Stimulated activated CD8-positive, alpha-beta memory T cell treated with anti-CD3 and anti-CD28 coated beads, Interleukin-2, amount 100 ng/mL, for 48 hours (primary cell): ENCODE measurements at places on chromosomes 4 and X.

- no peak for DNase-seq
Measured at GRCh38 chr4:142697320-142697719, 148.8 kb downstream of the INPP4B start.

- no peak for DNase-seq
Measured at GRCh38 chrX:101745046-101745445, 85.4 kb upstream of the ARMCX2 start.

DNA sequence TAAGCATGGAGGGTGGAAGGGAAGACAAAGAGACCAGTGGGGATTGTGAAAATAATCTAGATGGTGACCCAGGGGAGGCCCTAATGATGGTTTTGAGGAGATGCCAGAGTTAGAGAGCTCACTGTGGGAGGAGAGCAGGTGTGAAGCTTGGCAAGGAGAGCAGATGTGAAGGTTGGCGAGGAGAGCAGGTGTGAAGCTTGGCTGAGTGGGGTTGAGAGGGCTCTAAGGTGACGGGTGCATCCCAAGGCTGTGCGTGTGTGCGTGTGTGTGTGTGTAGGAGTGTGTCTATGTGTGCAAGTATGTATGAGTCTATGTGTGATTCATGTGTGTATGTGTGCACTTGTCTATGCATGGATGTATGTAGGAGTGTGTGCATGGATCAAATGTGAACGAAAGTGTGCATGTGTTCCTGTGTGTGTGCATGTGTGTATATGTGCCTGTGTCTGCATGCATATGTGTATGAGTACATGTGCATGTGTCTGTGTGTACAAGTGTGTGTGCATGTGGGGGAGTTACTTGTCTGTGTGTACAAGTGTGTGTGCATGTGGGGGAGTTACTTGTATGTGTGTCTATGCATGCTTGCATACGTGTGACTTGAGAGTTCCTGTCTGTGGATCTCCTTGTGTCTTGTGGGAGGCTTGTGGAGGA lies 72.0 kb downstream of the EVC start:
- DNase-seq, result no peak

DNA sequence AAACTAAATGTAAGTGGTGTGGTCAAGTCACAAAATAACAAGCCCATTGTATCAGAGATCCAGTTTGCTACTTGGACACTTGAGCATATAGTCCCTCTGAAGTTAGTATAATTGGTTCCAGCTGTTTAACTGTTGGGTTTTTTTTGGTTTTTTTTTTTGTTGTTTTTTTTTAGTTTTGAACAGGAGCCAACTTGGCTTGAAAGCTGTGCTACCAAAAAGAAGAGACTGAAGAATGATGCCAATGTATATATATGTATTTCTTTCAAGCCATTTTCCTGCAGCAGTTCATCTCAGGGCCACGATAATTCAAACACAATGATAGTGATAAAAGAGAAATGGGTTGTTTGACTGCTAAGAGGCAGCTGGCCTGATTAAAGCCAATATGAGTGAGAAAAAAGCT lies 138.3 kb downstream of the PCDH18 start:
- no peak for DNase-seq

DNA sequence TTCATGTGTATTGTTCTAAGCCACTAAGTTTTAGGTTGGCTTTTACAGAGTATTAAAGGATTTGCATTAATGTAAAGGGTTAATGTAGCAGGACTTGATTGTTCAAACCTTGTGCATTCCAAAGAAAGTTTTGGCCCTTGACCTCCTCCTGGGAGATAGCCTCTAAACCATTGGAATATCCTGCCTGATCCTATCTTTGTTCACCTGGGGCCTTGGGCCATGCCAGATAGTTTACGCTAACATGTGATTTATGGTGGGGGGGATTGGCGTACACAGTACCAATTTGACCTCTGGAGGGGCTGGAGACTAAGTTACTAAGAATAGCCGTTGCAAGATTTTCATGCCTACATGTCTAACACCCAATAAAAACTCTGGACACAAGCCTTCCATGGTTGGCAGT lies 1002.7 kb upstream of the PABPC4L start:
- DNase-seq, result no peak

GRCh38 chrX:153609917-153610835 lies 11.2 kb upstream of the CCNQ start:
- peak; percentile 62 for DNase-seq

DNA sequence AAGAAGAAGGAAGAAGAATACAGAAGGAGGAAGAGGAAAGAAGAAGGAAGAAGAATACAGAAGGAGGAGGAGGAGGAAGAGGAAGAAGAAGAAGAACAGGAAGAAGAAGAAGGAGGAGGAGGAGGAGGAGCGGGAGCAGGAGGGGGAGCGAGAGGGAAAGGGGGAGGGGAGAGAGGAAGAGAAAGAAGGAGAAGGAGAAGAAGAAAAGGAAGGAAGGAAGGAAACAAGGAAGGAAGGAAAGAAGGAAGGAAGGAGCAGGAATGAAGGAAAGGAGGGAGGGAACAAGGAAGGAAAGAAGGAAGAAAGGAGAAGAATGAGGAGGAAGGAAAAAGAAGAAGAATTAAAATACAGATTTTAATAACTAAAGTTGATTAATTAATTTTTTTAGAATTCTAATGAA lies 82.5 kb upstream of the PTPN13 start:
- DNase-seq, result no peak

GRCh38 chr4:172055046-172055445 lies 241.8 kb downstream of the GALNTL6 start:
- DNase-seq, result no peak

DNA sequence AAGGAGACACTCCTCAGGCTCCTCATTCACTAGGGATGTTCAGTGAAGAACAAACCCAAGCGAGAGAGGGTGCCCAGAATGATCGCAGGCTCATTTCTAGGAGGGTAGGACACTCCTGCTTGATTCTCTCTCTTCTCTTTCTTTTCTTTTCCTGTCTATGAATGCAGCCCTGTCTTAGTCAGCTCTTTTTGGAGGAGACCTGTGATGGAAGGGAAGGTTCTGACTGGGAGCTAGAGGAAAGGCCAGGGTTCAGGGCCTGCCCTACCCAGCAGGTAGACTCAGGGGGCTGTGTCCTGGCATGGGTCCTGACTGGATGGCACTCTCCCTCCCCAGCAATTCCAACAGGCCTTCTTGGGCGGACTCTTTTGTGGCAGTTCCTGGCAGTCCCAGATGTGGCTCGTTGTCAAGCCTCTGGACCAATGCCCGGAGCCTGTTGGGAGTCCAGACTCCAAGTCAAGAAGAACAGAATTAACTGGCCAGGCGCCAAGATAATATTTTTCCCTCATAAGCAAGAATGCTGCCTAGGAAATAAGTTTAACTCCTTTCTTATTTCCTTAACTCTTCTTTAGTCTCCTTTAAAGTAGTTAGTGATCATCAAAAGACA lies 139.4 kb upstream of the SCML1 start:
- DNase-seq, result no peak

DNA sequence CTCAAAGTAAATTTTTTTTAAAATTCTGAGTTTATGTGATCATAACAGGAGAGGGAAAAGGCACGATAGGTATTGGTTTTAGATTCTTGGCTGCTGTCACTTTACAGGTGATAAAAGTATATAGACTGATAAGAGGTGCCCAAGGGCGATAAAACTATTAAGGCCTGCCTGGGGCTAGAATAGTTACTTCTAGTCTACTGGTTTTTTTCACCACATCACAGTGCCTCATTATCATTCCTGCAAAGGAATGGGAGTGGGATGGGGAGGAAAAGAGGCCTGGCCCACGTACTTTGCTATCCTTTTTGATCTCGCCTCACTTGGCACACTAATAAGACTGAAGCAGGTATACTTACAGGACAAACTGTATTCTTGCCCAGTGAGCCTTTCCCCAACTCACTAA lies 46.6 kb downstream of the CXorf58 start:
- no peak for DNase-seq

DNA sequence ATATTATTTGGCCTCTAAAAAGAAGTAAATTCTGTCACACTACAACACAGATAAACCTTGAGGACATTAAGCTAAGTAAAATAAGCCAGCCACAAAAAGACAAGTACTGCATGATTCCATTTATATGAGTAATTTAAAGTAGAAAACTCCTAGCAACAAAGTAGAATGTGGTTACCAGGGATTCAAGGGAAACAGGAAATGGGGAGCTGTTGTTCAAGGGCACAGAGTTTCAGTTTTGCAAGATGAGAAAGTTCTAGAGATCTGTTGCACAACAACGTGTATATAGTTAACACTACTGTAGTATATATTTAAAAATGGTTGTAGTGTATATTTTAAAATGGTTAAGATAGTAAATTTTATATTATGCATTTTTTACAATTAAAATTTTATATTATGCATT lies 25.4 kb downstream of the SEC31A start:
- no peak for DNase-seq

GRCh38 chr4:118989098-118990080 lies 100.7 kb downstream of the SYNPO2 start:
- no peak for DNase-seq

DNA sequence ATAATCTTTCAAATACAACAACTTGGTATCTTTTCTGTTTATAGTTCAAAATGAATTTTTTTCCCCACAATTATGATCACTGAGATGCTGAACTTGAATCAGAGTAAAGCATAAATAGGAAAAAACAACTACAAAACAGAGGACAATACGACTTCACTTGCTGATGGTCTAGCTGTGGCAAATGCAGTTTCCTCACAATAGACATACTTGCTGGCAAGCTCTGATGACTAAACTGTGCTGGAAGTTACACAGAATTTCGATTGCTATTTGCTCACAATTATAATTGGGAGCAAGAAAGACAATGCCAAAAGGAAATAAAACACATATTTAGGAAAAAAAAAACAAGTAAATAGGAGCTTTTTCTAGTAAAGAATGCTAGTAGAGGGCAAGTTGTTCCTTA lies 14.7 kb downstream of the VEGFC start:
- no peak for DNase-seq

- DNase-seq, result no peak
Measured at GRCh38 chrX:3161681-3162080, 120.4 kb downstream of the ARSF start.

GRCh38 chr4:654871-655463 lies 19.1 kb downstream of the ATP5ME start:
- DNase-seq, result no peak

DNA sequence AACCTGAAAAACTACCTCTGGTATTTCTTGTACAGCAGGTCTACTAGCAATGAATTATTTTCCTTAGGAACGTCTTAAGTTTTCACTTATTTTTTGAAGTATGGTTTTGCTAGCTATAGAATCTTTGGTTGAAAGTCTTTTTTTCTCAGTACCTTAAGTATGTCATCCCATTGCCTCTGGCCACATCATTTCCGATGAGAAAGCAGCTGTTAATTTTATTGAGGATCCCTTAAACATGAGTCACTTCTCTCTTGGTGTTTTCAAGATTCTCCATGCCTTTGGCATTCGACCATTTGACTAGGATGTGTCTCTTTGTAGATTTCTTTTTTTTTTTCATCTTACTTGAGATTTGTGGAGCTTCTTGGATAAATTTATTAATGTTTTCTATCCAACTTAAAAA lies 803.8 kb upstream of the AMOT start:
- no peak for DNase-seq

GRCh38 chr4:36273276-36273675 lies 8.1 kb upstream of the DTHD1 start:
- no peak for DNase-seq

DNA sequence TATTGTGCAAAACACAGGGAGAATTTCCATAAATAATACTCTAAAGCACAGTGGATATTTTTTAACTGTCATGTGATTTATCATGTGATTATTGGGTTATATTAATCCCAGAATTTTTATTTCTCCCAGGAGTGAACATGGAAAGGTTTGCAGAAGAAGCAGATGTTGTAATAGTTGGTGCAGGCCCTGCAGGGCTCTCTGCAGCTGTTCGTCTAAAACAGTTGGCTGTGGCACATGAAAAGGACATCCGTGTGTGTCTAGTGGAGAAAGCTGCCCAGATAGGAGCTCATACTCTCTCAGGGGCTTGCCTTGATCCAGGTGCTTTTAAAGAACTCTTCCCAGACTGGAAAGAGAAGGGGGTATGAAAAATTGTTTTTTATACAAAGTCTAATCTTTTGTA lies 10.0 kb downstream of the ETFDH start:
- no peak for DNase-seq

GRCh38 chrX:56744996-56745395 lies 16.0 kb downstream of the NBDY start:
- no peak for DNase-seq

GRCh38 chr4:180832073-180832472 lies 1411.1 kb upstream of the TENM3 start:
- DNase-seq, result no peak

DNA sequence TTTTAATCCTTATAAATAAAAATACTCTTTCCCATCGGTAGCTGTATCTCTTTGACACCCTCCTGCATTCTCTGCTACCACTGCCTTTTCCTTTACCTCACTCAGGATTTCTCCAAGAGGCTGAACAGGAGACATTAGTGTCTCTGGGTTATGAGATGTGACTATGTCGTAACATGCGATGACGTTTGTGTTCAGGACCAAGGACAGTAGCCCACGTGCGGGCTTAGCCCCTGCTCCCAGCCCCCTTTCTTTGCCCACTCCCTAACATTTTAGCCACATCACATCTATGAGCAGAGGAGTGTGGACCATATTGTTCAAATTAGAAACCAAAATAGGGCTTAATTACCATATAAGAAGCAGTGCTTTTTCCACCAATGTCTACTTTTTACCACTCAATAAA lies 369.3 kb downstream of the FBXW7 start:
- no peak for DNase-seq

DNA sequence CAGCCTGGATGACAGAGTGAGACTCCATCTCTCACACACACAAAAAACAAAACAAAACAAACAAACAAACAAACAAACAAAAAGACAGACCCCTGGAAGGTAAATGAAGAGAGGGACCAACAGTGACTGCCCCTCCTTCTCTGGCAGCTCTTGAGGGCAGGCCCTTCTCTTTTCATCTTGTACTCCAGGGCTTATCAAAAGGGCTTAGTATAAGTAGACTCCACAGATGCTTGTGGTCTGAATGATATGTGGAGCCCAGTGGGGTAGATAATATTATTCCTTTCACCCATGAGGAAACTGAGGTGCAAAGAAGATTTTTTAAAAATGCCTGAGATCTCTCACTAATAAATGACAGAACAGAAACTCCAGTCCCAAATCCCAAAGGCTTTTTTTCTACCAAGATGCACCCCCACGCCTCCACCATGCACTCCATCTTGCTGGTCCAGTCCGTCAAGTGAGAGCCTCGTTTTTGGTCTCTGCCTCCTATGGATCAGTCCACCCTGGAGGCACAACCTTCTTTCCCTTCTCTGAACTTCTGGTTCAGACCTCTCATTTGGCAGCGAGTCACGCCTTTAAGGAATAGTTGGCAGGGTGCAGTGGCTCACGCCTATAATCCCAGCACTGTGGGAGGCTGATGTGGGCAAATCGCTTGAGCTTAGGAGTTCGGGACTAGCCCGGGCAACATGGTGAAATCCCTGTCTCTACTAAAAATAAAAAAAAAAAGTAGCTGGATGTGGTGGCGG lies 17.0 kb upstream of the CHRNA9 start:
- DNase-seq, result no peak

GRCh38 chr4:80814266-80814665 lies 216.2 kb upstream of the BMP3 start:
- no peak for DNase-seq

GRCh38 chr4:7717946-7718490 lies 221.6 kb downstream of the AFAP1 start:
- DNase-seq, result no peak
